Left lobe of liver (tissue), 2 donors: ENCODE measurements at places on chromosomes 2 and 18.

DNA sequence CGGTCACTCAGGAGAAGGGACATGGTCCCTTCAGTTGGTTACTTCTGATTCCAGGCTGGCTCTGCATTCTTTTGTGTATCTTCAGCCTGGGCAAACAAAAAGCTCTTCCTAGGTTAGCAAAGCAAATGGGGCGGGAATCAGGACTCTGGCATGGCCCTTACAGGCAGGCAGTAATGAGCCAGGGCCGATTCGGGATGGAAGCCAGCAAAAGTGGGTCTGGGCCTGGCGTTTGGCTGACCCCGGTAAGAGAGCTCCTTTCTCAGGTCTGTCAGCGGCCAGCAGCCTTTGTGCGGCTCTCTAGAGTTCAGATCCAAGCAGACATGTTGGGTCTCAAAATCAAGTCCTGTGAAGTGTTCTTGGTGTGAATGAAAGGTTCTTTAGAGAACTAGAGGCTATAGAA is 81.5 kb upstream of the EML6 start:
- peak; percentile 94 for DNase-seq

GRCh38 chr2:28994074-28994473 is 13.0 kb downstream of the TOGARAM2 start:
- DNase-seq, result no peak

- DNase-seq, result no peak
Observed at GRCh38 chr18:52242711-52243110, 97.3 kb upstream of the DCC start.

- DNase-seq, result no peak
Observed at GRCh38 chr2:120658042-120658769, 77.5 kb upstream of the GLI2 start.

GRCh38 chr2:19214682-19215391 is 143.6 kb downstream of the OSR1 start:
- DNase-seq, result no peak

DNA sequence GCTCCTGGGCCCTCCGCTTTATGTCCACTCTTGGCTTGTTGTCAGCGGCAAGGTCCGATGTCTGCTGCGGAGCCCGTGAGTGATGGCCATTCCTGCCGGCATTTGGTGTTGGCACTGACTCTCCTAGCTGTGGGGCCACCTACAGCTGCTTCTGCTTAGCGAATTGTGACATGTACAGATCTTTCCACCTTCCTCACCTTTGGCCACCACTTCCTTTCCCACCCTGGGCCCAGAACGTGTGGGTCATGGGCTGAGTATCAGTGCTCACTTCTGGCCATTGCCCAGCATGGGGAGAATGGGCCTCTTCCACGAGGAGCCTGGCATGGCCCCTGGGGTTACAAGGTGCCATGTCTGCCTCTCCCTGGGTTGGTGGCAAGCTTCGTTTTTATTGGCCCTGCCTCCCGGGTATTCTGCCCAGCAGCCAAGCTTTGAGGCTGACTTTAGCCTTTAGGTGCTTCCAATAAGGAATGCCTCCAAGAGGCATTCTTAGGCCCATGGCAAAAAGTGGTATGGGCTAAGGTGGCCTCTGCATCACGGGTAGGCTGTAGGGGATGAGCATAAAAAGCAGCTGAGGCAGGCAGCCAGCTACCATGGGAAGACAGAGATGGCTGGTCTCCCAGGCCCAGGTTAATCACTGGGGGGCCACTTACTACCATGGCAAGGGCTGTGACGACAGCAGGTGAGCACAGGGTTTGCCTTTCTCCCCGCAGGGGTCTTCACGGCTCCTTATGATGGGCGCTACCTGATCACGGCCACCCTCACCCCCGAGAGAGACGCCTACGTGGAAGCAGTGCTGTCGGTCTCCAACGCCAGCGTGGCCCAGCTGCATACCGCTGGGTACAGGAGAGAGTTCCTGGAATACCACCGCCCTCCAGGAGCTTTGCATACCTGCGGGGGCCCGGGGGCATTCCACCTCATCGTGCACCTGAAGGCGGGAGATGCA is 65.8 kb downstream of the EMILIN2 start:
- no peak for DNase-seq

DNA sequence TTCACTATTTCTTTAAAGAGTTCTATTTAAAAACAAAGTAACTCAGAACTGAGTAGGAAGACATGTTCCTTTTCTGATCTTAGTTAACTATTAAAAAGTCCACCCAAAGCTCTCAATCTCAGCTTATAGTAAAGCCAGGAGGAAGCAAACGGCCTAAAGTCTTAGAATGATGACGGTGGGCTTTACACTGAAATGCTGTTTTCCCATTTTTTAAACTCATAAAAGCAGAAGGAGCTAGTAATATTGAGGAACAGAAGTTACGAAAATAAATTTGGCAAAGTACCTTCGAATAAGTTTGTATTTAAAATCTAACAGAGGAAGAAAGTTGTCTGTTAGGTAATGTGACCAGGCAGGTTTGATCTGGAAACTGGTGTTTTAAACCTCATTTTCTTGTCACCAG is 111.1 kb downstream of the ZNF532 start:
- DNase-seq, result no peak
